ENCODE measurements at places on chromosomes 16 and 17.

DNA sequence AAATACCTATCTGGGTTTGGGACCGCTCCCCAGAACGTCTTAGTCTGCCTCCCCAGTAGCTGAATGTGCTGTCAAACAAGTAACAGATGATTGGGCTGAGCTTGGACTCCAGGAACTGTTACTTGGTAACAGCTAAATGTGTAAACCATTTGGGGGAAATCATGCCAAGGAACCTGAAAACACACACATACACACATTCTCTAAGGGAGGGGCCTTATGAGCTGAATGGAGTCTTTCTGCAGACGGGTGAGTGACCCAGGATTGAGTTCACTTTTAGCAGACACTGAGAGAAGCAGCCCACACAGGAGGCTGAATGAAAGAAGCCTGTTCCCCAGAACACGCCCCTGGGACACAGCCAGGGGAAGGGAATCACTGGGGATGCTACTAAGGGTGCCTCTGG lies 1.6 kb downstream of the ACLY start:
- peak; percentile 64 for DNase-seq

GRCh38 chr16:49597796-49598195 lies 224.2 kb downstream of the C16orf78 start:
- DNase-seq: no peak

DNA sequence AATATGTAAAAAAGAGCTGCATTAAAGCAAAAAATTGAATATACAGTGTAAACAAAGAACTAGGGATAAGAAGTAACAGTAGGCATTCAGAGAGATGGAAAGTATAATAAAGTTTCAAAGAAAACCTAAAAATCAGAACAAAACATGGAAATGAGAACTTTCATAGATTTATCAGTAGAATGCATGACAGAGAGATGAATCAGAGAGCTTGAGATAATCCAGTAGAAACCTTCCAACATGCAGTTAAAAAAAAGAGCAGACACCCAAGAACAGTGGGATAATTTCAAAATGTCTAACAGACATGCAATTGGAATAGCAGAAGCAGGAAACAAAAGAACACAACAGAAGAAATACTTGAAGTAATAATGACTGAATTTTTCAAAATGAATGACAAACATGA lies 1384.2 kb downstream of the CDH11 start:
- peak; percentile 83 for DNase-seq

GRCh38 chr16:3085868-3086595 lies 13.1 kb downstream of the ZSCAN10 start:
- DNase-seq: no peak

- peak; percentile 29 for DNase-seq
Measured at GRCh38 chr16:4915226-4915761, 21.7 kb downstream of the PPL start.

DNA sequence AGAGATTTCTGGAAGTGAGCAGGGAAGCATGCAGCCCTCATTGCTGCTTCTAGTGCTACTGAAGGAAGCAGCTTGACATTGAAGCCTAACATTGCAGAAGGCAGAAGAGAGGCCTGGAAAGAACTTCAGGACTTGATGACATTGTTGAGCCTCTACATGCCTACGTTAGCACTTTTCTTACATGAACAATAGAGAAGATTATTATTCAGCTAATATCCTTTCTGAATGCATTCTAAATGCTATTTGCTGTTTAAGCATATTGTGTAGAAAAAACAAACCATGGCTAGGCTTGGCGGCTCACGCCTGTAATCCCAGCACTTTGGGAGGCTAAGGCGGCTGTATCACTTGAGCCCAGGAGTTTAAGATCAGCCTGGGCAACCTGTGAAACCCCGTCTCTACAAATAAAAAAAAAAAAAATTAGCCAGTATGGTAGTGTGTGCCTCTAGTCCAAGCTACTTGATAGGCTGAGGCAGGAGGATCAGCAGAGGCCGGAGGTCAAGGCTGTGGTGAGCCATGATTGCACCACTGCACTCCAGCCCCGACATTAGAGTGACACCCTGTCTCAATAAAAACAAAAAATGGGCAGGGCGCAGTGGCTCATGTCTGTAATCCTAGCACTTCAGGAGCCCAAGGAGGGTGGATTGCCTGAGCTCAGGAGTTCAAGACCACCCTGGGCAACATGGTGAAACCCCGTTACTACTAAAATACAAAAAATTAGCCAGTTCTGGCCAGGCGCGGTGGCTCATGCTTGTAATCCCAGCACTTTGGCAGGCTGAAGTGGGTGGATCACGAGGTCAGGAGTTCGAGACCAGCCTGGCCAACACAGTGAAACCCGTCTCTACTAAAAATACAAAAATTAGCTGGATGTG lies 2.2 kb upstream of the AURKB start:
- DNase-seq: no peak

DNA sequence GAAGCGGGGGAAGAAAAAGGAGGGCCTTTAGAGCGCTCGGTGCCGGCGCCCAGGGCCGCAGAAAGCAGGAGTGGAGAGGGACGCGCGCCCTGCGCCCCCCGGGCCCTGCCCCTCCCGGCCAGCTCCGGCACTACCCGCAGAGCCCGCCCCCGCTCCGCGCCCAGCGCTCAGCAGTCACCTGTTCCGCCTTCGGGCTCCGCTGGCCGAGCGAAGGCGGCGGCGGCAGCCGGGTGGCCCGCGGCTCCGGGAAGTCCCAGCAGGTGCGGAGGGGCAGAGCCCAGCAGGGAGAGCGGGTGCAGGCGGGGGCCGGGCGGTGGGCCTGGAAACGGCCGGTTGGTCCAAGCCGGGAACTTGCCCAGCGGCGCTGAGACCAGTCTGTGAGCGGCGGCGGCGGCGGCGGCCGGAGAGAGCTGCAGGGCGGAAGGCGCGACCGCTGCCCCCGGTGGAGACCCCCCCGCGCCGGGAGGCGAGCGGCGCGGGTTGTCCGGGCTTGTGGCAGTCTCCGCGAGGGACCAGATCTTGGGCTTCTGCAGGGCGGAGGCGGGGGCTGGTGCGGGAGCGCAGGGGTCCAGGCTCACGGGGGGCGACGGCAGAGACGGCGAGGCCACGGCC lies 2.2 kb downstream of the IRX3 start:
- no peak for DNase-seq

DNA sequence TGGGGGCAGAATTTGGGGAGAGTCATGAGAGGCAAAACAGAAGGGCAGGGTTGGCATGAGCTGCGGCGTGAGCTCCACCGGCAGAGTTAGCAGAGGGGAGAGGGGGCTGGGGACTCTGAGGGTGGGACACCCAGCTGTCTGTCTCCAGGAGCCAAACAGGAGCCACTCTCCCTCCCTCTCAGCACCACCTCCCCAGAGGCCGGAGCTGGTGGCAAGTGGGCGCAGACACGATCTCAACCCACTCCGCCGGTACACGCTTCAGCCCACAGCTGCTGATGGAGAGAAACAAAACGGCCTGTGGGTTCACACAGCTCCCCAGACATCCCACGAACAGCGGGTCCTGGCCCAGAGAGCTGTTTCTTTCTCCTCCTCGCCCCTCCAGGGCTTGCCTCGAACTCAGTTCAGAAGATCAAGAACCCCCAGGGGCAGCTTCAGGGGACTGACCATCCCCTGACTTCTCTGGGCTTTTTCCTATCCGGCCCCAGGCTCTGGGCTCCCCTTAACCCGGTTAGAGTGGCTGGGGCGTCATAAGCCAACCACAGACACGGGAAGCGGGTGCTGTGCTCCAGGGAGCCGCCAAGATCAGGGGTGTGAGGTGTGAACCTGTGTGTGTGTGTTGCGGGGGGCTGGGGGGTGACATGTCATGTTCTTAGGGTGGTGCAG lies 7.6 kb downstream of the RHBDF2 start:
- DNase-seq: no peak

DNA sequence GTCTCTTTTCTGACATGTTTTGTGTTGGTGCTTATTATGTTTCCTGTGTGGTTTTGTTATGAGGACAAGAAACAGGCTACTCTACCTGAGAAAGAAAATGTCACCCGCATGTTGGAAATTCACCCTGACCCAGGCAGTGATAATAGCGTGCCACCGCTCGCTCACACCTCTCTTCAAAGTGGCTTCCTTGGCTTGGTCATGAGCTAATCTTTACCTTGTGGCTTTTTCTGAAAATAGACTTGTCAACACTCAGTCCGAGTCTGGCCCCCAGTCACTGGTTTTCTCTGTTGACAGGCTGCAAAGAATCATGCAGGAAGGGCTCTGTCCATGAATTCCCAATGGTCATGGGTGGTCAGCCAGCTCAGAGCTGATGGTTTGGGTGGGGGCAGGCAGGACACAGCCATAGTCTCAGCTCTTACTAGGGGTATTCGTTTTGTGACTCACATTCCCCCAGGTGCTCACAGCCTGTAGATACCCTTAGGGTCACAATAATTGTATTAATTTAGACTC lies 121.3 kb upstream of the CACNG5 start:
- DNase-seq: no peak

DNA sequence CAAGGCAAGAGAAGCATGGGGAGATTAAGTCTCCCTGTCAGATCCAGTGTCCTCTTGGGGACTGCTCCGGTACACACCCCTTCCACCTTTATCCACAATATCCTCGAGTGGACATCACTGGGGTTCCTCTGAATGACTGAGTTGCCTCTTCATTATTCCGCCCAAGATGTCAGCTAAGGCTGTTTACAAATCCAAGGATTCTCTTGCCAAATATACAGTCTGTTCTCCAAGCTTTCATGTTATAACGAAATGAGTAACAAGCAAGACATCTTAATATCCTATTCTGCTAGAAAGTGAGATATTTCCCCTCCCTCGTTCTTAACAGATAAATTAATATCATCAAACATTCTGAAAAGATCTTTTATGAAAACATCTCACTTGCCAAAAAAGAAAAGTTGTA lies 314.1 kb upstream of the IRX5 start:
- no peak for DNase-seq

DNA sequence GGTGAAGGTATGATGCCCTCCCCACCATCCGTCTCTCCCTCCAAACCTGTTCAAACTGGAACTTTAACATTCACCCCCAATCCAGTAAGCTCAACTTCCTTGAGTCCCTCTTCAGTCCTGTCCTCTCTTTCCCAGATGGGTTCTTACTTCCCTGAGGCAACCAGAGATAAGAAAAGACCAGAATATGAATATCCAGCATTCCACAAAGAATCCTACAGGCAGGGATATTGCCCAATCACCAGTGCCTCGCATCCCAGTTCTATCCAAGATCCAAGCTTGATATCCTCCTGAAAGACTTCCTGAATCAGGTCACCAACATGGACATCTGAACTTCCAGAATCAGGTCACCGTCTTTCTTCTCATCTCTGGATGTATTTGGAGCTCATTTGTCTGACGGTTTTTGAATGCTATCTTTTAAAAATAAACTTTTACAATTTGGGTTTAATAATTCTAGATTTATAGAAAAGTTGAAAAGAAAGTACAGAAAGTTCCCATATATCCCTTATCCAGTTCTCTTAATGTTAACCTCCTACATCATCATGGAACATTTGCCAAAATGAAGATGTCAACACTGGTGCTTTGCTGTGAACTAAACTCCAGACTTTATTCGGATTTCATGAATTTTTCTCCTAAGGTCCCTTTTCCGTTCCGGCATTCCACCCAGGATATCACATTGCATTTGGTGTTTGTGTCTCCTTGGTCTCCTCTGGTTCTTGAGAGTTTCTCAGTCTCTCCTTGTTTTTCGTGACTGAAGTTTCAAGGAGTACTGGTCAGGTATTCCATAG lies 13.7 kb upstream of the COL1A1 start:
- peak; percentile 58 for DNase-seq

DNA sequence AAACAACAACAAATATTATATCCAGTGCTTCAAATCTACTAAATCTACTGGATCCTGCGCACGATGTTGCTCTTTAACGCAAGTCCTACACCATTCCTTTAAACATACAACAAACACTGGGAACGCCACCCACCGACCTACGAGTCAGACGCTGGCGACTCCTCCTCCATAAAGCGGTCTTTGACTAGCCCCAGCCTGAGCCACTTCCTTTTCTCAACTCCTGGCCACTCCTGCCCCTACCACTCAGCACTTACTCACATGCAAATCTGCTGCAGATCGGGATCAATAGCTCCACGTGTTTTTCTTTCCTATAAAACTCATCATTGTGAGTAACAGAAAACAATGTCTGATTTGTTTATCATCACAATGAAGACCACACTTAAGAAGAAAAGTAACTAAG lies 32.8 kb upstream of the MNT start:
- DNase-seq: no peak

DNA sequence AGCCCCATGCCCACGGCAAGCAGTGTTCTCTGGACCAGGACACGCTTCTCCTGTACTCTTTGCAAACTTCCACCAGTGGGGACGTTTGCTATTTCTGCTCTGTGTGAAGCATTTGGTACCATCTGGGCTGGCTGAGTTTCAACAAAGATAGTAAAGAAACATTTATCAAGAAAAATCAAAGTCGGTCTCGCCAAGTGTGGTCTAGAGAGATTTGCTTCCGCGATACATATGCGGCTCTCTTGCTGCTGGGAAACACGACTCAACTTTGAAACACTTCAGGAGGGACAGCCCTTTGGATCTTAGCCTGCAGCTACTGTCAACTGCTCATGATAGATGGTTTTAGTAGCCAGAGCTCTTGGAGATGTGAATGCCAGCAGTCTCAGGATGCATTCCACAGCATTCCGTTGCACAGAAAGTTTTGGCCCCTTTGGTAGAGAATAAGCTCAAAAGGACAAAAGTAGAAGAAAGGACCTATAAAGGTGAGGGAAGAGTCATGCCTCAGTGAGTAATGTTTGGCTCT lies 168.2 kb upstream of the CACNG3 start:
- DNase-seq: no peak

DNA sequence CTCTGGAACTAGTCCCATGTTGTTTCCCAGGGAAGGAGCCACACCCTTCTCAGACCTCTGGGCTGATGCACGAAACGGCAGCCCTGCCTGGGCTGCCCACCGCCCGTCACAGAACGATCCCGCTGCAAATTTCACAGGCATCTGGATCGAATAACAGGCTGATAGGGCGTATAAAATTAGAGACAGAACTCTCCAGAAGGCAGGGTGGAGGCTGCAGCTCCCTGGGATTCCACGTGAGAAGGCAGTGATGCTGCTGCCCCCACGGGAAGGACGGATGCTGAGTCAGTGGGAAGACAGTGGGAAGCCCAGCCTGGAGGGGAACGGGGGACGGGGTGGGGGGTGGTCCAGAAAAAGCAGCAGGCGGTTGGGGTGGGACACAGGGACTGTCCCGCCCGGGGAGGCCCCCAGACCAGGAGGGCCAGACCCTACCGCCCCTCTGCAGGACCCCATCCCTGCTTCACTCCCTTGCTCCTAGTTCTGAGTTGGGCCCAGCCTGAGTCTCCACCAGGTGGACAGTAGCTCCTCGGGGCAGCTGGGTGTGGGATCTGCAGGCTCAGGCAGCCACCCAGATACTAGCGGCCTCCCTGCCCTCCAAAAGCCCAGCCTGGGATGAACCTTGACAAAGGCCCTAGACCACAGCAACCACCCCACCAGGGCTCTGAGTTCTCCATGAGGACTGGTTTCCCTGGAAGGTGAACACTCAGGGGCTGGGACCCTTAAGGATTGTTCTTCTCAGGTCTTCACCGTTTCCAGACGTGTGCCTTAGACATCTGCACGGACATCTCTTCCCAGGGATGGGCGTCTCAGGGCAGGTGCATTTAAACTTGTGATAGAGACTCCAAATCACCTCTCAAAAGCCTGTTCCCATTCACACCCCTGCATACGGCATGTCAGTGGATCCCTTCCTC lies 117.8 kb downstream of the METRNL start:
- no peak for DNase-seq

GRCh38 chr16:8075271-8075670 lies 515.0 kb downstream of the TMEM114 start:
- DNase-seq: no peak
